ENCODE measurements at places on chromosomes 3 and 15. TPM values are rescaled to one million over a fixed set of nuclear protein-coding genes. Genes with fewer than 3 reads are reported as not detected.

CD96 gene
- 3.0 TPM for total RNA-seq

BAHD1 gene
- total RNA-seq = 11.3 TPM

CASR gene
- not detected for total RNA-seq

CHRNB4 gene
- total RNA-seq = 0.09 TPM

KNG1 gene
- total RNA-seq = not detected

FMN1 gene
- 4.3 TPM for total RNA-seq

GATA2 gene
- 12.8 TPM for total RNA-seq

SLC7A14 gene
- under 0.01 TPM for total RNA-seq

CEP97 gene
- 6.7 TPM for total RNA-seq

ACKR2 gene
- 2.7 TPM for total RNA-seq

RBM15B gene
- 35.3 TPM for total RNA-seq

DNA sequence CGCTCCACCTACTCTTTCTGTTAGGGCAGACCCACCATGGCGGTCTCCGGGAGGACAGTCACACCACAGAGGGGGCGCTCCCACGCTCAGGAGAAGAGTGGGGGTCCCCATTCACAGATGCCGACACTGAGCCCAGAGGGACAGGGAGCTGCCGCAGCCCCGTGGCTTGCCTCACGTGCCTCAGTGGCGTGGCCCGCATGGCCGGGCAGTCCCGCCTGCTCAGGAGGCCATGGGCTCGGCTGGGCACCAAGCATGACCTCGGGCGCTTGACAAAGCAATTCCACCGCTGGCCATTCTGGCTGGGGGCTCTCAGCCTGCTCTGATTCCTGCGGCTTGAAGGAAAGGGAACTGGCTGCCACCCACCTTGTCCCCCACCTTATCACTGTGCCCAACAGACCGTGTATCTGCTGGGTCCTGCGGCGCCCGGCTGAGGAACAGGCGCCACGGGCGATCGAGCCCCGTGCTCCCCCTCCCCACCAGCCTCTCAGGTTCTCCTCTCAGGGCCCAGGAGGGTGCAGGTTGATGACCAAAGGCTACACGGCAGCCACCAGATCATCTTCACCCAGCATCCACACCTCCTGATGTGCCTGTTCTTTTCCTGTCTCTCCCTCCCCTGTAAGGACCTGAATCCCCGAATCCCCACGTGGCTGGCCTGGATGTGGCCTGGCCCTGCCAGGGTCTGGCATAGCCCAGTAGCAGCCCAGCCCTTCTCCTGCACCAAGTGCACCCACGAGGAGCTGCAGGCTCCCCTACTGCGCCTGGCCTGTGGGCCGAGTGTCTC, 20.7 kb downstream of the CYFIP1 start:
- H3K4me1 ChIP-seq = peaks cover 24% of the 10 kb centered on the region
- H3K36me3 ChIP-seq = peaks cover 3% of the 10 kb centered on the region
- H3K27ac ChIP-seq = no peak overlapping the region
- no peak overlapping the region for H3K4me3 ChIP-seq

DNA sequence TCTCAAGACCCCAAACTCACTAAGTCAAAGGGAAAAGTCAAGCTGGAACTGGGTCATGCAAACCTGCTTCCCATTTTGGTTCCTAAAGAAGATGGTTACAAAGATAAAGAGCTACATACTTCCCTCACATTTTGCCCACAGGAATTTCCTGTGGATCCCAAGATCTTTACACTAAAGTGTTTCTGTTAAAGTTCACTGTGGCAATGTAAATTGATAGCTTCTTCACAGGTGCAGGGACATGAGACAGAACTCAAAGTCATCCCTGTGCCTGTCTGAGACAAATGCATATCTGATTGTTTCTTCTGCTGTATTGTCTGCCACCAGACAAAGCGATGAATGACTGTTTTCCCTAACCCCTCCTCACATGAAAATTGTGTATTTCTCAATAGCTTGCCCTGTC, 567.8 kb downstream of the ZIC1 start:
- DNase-seq = no peak
- no peaks in the 10 kb centered on the region for H3K36me3 ChIP-seq
- no peak overlapping the region for H3K4me3 ChIP-seq
- no peaks in the 10 kb centered on the region for H3K27me3 ChIP-seq
- no peaks in the 10 kb centered on the region for H3K4me1 ChIP-seq

DNA sequence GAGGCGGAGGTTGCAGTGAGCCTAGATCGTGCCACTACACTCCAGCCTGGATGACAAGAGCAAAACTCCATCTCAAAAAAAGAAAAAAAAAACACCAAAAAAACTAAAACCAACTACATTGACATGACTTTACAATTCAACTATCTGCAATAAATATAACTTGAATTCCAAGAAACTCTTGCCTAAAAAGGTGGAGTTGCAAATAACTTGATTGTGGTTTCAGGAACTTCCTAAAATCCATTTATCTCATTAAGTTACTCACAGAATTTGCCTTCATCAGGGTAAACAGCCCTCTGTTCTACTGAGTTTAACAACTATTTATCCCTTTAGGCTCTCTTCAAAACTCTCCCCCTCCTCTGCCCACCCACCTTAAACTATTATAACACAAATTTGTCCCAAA, 2.7 kb upstream of the MAPK6 start:
- H3K36me3 ChIP-seq = no peaks in the 10 kb centered on the region
- no peaks in the 10 kb centered on the region for H3K27me3 ChIP-seq
- H3K4me1 ChIP-seq = no peaks in the 10 kb centered on the region
- no peak for DNase-seq
- H3K27ac ChIP-seq = no peak overlapping the region

DNA sequence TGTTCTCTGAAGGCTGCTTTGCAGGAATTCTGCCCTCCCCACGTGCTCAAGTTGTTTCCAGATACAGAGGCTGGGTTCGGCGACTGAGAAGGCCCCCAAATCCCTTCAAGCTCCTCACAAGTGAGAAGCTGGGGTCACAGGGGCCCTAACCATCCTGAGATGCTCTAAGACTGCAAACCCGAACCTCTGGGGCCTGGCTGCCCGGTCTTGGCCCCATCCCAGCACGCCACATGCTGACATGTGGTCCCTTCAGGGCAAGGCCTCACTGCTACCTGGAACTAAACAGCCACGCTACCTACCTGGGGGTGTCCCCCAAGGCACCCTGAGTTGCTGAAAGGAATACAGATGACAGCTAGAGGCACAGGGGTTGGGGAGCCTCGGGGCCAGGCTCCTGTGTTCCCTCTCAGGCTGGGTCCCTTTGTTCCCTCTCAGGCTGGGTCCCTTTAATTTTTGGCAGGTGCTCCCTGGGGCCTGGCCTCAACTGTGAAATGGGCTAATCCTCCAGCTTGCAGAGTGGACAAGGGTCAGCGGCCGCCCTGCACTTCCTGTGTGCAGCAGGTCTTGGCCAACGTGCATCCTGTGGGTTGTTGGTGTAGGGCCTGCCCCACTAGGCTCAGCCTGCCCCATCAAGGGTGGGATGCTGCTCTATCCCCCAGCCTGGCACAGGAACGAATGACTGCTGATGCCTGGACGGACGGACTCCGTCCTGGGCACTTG, 32.5 kb downstream of the KLHL25 start:
- H3K4me1 ChIP-seq = peaks cover 59% of the 10 kb centered on the region
- peak overlapping the region; percentile 62 for H3K27ac ChIP-seq
- no peaks in the 10 kb centered on the region for H3K36me3 ChIP-seq
- DNase-seq = no peak

DNA sequence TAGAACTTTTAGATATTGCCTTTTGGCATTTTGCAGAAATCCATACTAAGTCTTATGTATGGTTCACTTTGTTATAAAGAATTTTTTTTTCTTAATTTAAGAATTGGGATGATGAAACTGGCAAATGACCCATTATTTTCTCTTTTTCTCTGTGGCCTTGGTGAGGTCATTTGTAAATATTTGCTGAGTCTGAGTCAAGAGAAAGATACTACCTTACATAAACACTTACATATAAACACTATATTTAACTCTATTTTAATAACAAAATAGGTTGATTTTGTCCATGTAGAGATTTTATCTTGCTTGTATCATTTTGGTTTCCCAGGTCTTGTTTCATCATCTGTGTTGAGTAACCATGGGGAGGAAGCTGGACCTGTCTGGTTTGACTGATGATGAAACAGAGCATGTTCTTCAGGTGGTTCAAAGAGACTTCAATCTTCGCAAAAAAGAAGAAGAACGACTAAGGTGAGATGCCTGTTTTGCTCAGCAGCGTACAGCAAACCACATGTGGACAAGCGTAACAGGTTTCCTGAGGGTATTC, 91.1 kb downstream of the MYRIP start:
- no peaks in the 10 kb centered on the region for H3K4me1 ChIP-seq
- H3K27me3 ChIP-seq = no peaks in the 10 kb centered on the region
- no peak overlapping the region for H3K27ac ChIP-seq

- peaks cover 4% of the 10 kb centered on the region for H3K36me3 ChIP-seq
- H3K27ac ChIP-seq = no peak overlapping the region
- H3K4me1 ChIP-seq = no peaks in the 10 kb centered on the region
- H3K27me3 ChIP-seq = no peaks in the 10 kb centered on the region
Measured at GRCh38 chr3:81485444-81485865, 276.0 kb downstream of the GBE1 start.

GRCh38 chr3:115226844-115227445, 79.9 kb upstream of the ZBTB20 start:
- no peak overlapping the region for H3K4me3 ChIP-seq
- DNase-seq = no peak
- no peaks in the 10 kb centered on the region for H3K27me3 ChIP-seq
- no peak overlapping the region for H3K27ac ChIP-seq
- H3K4me1 ChIP-seq = no peaks in the 10 kb centered on the region

GRCh38 chr3:68424796-68425460, 507.4 kb downstream of the TAFA4 start:
- no peak overlapping the region for H3K27ac ChIP-seq
- H3K4me3 ChIP-seq = no peak overlapping the region
- no peaks in the 10 kb centered on the region for H3K36me3 ChIP-seq
- H3K27me3 ChIP-seq = no peaks in the 10 kb centered on the region
- DNase-seq = no peak
- H3K4me1 ChIP-seq = no peaks in the 10 kb centered on the region

GRCh38 chr3:55143336-55143735, 215.5 kb upstream of the LRTM1 start:
- DNase-seq = no peak
- no peaks in the 10 kb centered on the region for H3K4me1 ChIP-seq
- H3K36me3 ChIP-seq = no peaks in the 10 kb centered on the region
- H3K27me3 ChIP-seq = no peaks in the 10 kb centered on the region
- H3K27ac ChIP-seq = no peak overlapping the region

DNA sequence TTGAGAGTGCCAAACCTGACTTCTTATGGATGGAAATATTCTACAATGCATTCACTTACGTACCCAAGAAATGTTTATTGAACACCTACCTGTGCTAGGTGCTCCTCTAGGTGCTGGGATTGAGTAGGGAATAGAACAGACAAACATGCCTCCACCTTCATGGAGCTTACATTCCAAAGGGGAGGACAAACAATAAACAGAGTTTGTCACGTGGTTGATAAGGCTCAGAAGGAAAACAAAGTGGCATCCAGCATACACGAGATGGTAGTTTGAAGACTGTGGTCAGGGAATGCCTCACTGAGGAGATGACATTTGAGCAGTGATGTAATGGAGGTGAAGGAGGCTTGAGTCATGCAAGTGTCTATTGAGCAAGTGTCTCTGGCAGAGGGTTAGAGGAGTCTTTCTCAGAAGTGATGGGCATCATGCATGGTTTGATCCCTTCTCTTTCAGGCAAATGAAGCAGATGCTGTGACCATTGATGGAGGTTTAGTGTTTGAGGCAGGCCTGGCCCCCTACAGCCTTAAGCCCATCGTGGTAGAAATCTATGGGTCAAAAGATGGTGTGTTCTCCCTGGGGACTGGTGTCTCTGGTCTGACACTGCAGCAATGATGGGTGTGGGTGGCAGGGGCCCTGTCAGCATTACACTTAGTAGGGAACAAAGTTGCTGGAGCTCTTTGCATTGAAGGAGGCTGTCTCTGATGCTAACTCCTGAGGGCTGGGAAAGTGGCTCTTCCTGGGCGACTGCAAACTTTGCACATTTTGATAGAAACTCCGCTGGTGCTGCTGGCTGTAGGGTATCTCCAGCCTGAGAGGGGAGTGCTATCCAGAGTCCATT, 29.7 kb upstream of the TOPBP1 start:
- H3K4me3 ChIP-seq = no peak overlapping the region
- no peaks in the 10 kb centered on the region for H3K36me3 ChIP-seq
- H3K27me3 ChIP-seq = no peaks in the 10 kb centered on the region
- H3K4me1 ChIP-seq = no peaks in the 10 kb centered on the region
- no peak overlapping the region for H3K27ac ChIP-seq

- no peak for DNase-seq
- no peak overlapping the region for H3K4me3 ChIP-seq
- no peaks in the 10 kb centered on the region for H3K27me3 ChIP-seq
Measured at GRCh38 chr15:80550219-80550907, 144.7 kb upstream of the ABHD17C start.

DNA sequence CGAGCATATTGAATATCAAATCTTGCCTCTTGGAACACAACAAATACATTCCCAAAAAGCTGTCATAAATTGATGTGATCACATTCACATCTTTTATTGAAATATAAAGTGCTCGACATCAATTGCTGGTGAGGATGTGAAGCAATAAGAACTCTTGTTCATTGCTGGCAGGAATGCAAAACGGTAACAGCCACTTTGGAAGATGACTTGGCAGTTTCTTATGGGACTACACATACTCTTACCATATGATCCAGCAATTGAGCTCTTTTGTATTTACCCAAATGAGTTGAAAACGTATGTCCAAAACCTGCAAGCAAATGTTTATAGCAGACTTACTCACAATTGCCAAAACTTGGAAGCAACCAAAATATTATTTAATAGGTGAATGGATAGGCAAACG, 234.9 kb downstream of the CACNA2D3 start:
- H3K27me3 ChIP-seq = no peaks in the 10 kb centered on the region
- no peak for DNase-seq
- H3K36me3 ChIP-seq = no peaks in the 10 kb centered on the region
- peaks cover 8% of the 10 kb centered on the region for H3K4me1 ChIP-seq
- no peak overlapping the region for H3K4me3 ChIP-seq

- peak overlapping the region; percentile 88 for H3K4me3 ChIP-seq
- H3K27ac ChIP-seq = peak overlapping the region; percentile 97
- peaks cover 3% of the 10 kb centered on the region for H3K36me3 ChIP-seq
- H3K27me3 ChIP-seq = no peaks in the 10 kb centered on the region
Measured at GRCh38 chr15:78873793-78874765, 1.4 kb downstream of the MORF4L1 start.

GRCh38 chr15:92633418-92633817, 22.2 kb downstream of the FAM174B start:
- no peaks in the 10 kb centered on the region for H3K27me3 ChIP-seq
- no peak for DNase-seq
- no peak overlapping the region for H3K27ac ChIP-seq
- H3K36me3 ChIP-seq = no peaks in the 10 kb centered on the region
- H3K4me1 ChIP-seq = no peaks in the 10 kb centered on the region

DNA sequence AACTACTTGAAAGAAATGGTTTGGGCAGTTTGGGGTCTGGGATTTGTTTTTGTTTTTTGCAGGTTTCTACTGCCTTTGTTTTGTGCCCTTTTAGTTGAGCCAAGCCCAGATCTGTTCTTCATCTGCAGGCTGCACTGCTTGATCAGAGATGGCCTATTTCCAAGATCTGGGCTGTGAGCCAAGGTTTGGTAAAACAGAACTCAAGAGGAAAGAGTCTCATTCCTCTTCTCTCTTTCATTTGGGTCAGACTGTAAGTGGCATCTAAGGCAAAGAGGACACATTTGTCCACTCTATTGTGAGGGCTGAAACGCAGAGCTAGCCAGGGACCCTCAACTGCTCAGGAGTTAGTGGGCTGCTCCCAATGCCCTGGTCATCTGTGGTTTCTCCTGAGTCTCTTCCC, 104.4 kb upstream of the UBE3A start:
- no peaks in the 10 kb centered on the region for H3K36me3 ChIP-seq
- no peak for DNase-seq
- no peaks in the 10 kb centered on the region for H3K27me3 ChIP-seq
- H3K4me3 ChIP-seq = no peak overlapping the region

All from esophagus squamous epithelium (tissue), 5 donors.